ENCODE measurements at places on chromosomes 1 and 21.

GRCh38 chr1:18124977-18125376 lies 17.4 kb downstream of the IGSF21 start:
- no peak for DNase-seq

- DNase-seq: no peak
These were observed 35.8 kb downstream of the LAMC1 start for GRCh38 chr1:183058851-183059502.

DNA sequence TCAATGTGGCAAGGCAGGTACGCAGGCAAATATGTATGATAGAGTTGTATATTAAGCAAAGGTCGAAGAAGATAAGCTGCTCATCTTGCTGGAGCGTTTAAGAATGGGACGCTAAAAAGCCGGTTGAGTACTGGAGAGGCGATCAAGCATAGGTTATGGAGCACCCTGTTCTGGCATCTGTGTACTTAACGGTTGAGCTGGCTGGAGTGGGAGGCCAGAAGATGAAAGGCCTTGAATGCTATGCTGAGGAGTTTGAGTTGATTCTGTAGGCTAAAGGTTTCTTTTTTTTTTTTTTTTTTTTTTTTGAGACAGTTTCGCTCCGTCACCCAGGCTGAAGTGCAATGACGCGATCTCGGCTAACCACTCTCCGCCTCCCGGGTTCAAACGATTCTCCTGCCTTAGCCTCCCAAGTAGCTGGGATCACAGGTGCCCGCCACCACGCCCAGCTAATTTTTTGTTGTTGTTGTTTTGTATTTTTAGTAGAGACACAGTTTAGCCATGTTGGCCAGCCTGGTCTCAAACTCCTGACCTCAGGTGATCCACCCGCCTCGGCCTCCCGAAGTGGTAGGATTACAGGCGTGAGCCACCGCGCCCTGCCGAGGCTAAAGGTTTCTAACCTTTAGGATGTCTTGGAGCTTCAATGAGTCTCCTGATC lies 850 bp upstream of the KHDC4 start:
- no peak for DNase-seq

DNA sequence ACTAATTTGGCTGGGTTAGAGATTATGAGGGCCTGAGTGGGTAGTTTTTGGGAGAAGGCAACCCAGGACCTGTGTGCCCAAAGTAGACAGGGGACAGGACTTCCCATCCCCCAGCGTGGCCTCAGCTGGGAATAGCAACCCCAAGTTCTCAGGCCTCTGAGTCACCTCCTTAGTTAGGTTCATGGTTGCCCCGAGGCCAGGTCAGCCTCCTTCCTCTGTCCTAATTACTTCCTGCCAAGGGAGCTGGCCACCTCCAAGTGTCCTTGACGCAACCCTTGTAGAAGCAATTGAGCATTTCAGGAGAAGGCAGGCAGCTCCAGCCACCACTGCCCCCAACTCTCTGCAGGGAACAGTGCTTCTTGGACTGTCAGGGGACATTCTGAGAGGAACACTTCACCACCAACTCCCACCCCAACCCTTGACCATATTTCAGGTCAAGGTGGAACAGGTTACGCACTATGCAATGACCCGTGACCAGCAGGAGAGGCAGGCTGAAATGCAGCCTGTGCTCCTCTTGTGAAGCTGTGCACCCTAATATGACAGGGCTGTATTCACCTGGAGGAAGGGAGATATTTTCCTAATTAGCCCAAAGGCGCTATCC lies 5.1 kb upstream of the NT5C1A start:
- DNase-seq: no peak

Data from NCI-H2107 (cell line).